Stimulated activated CD4-positive, alpha-beta T cell treated with anti-CD3 and anti-CD28 coated beads, Interleukin-12 subunit alpha, Interleukin-12 subunit beta, amount 100 ng/mL, for 4 hours (primary cell): ENCODE measurements at places on chromosomes 13 and 19.

GRCh38 chr13:43246382-43246781 lies 223.0 kb downstream of the DNAJC15 start:
- DNase-seq: no peak

GRCh38 chr13:50415428-50415827 lies 400.2 kb downstream of the KCNRG start:
- DNase-seq: no peak

DNA sequence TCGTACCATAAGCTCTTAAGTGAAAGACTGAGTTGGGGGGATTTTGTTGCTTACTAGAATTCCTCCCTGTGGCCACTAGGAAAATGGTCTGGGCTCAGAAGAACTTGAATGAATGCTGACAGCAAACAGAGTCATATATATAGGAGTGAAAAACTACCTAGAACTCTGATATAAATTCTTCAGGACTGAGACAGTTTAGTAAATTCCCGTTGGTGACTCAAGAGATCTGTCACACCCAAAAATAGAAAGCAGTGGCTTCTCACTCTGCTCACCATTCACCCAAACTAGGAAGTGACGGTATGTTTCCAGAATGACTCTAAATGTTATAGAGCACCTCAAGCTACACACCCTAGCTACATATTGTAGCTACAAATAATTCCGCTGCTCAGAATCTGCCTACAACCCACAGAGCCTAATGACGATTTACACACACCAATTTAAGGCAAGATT lies 116.2 kb downstream of the TBC1D4 start:
- no peak for DNase-seq

- no peak for DNase-seq
Measured at GRCh38 chr19:8046569-8047165, 5.9 kb upstream of the CCL25 start.

DNA sequence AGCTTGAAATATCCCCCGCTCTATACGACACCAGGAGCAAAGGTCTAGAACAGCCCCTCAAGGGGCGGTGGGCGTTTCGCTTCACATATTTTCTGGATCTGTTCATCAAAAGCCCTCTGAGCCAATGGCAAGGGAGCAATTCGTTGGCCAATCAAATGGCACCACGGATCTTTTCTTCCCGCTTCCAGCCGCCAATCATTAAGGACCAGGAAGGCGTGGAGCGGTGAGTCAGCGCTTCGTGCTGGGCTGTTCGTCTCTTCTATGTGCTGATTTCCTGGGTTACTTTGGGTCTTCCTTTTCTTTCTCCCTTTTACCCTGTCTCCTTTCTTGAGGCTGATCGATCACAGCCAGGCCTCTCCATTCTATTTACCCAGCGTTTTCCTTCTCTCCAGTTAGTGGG lies at the start of gene NLRP4:
TSS of gene NLRP4 (plus strand) at position 201 of the 400 bp plus-strand sequence. CDS start 15,541 bp downstream, outside the sequence.
- no peak for DNase-seq

DNA sequence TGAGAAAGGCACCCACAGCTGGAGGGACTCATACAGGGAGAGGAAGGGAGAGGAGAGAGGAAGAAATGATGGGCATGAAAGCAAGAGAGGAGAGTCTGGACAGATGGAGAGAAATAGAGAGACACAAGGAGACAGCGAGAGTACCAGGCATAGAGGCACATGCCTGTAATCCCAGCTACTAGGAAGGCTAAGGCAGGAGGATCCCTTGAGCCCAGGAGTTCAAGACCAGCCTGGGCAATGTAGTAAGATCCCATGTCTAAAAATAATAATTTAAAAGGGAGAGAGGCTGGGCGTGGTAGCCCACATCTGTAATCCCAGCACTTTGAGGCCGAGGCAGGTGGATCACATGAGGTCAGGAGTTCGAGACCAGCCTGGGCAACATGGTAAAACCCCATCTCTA lies 9.3 kb downstream of the UNC13A start:
- DNase-seq: no peak

DNA sequence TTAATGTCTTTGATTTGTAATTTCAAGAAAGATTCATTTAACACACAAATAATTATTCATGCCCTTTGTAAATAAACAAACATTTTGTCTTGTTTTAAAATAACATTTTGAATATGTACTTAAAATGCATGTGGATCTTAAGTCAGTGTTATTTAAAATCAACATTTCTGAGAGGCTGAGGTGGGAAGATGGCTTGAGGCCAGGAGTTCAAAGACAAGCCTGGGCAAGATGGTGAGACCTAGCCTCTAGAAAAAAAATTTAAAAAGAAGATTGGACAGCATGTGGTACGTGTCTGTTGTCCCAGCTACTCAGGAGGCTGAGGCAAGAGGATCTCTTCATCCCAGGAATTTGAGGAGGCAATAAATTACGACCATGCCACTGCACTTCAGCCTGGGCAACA lies 1268.2 kb downstream of the SLITRK1 start:
- no peak for DNase-seq

DNA sequence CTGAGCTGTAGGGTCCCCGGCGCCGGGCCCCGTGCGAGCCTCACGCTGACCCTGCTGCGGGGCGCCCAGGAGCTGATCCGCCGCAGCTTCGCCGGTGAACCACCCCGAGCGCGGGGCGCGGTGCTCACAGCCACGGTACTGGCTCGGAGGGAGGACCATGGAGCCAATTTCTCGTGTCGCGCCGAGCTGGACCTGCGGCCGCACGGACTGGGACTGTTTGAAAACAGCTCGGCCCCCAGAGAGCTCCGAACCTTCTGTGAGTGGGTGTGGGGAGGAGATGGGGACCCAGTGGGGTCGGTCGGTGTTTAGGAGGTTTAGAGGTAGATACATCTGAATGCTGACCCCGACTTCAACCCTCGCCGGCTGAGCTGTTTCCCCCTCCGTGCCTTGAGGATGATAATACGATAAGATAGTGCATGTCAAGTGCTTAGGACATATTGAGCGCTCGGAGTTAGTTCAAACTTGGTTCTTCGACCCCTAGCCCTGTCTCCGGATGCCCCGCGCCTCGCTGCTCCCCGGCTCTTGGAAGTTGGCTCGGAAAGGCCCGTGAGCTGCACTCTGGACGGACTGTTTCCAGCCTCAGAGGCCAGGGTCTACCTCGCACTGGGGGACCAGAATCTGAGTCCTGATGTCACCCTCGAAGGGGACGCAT lies 1.9 kb downstream of the ICAM5 start:
- DNase-seq: no peak

- DNase-seq: no peak
Measured at GRCh38 chr19:44912854-44913253, 1.6 kb upstream of the APOC1 start.

- DNase-seq: no peak
Measured at GRCh38 chr13:79457390-79457789, 23.6 kb upstream of the NDFIP2 start.

GRCh38 chr19:29714371-29714952 lies 599 bp downstream of the C19orf12 start:
- no peak for DNase-seq

GRCh38 chr13:100904293-100904976 lies 229.8 kb upstream of the TMTC4 start:
- DNase-seq: no peak

DNA sequence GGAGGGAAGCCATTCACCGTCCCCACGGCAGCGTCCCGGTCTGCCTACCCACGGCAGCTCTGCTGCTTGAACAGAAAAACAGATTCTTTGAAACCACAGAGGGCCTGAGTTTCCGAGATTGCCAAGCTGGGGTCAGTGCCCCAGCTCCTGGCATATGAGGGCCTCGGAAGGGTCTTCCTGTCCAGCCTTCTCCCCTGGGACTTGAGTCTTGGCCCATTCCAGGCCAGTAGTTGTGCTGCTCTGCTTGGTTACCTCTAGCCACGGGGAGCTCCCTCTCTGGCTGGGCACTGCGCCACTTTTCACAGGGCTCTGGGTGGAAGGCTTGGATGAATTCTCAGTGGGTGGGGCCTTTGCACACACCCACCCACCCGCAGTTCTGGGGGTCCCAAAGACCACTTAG lies 8.6 kb upstream of the SPIB start:
- DNase-seq: no peak

DNA sequence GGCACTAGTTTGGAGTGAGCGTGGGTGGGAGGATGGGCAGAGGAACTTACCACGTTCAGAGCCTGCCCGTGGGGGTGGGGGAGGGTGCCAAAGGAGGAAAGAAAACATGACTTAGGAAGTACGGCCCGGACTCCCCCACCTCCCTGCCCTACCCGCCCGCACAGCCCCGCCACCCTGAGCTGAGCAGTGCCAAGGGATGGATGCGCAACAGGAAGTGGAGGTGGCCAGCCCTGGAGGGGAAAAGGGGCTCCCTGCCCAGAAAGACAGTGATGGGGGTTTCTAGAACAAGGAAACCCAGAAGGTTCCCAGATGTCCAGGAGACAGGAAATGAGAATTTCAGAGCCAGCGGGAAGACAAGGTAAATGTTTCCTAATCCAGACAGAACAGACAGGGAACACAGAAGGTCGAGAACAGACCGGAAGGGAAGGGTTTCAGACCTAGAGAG lies 6.3 kb downstream of the TEAD2 start:
- DNase-seq: no peak

DNA sequence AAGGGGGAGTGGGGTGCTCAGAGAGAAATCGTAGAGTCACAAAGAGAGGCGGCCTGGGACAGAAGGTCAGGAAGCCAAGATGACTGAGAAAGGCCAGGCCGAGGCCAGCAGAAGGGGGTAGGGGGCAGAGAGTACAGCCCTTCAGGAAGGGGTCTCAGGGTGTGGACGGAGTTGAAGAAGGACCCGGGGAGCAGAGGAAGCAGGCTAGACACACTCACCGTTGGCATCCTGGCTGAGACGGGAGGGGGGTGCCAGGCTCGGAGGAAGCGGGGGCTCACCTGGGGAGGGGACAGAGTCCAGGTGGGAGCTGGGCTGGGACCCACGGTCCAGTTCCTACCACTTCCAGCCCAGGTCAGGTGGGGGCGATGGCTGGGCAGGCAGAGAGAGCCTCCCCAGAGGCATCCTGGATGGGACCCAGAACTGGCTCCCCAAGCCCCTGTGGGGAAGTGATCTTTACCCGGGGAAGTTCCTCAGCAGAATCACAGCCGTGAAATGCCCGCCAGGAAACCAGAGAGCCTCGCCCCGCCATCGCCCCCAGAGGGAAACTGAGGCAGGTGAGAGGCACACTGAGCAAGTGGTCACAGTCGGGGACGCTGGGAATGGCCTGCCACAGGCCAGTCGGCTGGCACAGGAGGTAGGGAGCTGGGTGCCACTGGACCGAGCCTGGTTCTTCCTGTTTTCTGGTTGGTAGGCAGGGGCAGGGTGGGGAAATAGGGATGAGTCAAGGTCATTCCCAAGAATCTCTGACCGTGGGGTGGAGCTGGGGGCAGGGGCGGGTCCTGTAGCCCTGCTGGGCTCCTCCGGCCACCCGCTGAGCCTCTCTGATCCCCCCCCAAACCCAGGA lies 1.4 kb downstream of the MATK start:
- no peak for DNase-seq

DNA sequence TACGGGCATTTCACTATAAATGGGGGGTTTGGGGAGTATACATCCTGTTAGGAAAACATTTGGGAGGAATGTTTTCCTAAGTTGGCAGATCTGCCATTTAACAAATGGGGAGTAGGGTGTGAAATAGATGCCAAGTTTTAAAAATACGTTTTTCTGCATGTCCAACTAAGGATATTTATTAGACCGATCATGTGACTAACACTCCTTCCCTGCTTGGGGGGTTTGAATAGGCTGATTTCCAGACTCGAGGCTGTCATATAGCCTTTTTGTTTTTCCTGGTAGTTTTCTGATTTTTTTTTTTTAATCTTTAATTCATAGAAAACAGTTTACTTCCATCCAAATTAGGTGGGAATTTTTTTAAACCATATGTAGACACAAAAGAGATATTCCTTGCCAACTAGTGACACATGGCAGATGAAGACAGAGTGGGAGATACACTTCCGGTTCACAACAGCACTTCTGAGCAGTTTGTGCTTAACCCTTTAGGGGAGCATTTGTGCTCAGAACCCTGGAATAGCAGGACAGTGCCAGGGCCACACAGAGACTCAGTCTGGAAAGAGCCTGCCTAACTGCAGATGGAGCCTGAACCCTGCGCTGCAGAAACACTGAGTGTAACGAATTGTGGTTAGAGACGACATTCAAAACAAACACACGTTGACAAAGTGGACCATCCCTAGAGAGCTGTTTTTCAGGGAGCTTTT lies 5.6 kb upstream of the GATAD2A start:
- no peak for DNase-seq

- DNase-seq: no peak
Measured at GRCh38 chr19:46478356-46478986, 7.1 kb upstream of the PNMA8A start.

DNA sequence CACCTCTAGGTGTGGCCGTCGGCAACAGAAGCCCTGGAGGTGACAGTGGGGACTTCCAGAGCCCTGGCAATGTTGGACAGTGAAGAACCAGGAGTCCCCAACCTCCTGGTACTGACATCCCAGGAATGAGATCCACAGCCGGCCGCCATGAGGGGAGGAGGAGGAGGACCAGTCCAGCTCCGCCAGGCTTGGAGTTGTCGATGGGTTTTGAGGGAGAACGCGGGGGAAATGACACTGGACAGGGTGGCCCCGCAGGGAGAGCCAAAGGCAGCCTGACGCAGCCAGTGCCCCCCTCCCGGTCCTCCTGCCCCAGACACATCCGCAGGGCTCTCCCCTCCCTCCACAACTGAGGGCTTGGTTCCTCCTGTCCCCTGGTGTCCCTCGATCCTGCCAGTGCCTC lies 57.9 kb downstream of the SPACA7 start:
- DNase-seq: no peak

- DNase-seq: peak; percentile 31
Measured at GRCh38 chr19:19642506-19643157, 825 bp downstream of the GMIP start.

DNA sequence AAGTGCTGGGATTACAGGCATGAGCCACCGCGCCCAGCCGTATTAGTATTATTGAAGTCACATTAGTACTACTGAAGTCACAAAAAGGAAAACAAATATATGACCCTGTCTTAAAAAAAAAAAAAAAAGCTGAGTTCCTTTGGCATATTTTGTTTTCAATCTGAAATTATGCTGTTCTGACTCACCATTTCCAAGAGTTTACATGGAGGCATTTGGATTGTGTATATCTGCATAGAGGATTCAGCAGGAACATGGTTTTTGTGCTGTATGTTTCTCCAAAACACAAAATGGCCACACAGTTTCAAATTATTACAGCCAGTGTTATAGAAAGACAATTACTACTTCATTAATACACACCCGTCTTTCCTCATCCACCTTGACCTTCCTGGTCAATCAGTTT lies 103.5 kb upstream of the TSC22D1 start:
- DNase-seq: no peak
